ENCODE measurements at places on chromosomes 5 and 9. TPM values are rescaled to one million over a fixed set of nuclear protein-coding genes. Genes with fewer than 3 reads are reported as not detected.

GRCh38 chr5:94254214-94254613, 364.2 kb downstream of the KIAA0825 start:
- no peak for DNase-seq

GRCh38 chr9:6072453-6072852, 57.0 kb upstream of the RANBP6 start:
- DNase-seq: no peak

Gene OMD
- not detected for total RNA-seq

Gene IFNK
- not detected for total RNA-seq

DNA sequence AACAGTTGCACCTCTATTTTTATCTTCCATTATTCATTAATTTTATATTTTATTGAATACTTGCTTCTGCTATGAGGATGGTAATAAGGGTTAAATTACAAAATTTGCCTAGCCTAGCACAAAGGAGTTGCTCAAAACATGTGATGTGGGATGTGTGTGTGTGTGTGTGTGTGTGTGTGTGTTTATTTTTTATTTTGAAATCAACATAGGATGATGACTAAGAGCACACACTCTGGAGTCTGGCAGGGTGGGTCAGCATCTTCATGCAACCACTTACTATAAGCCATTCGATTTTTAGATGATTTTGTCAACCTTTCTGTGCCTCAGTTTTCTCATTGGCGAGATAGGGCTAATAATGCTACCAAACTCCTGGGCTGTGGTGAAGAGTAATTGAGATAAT, 57.7 kb upstream of the MAMDC2 start:
- DNase-seq: no peak

- no peak for DNase-seq
Observed at GRCh38 chr5:56511326-56511841, 278.3 kb upstream of the ANKRD55 start.

Gene TAF11L9
- not detected for total RNA-seq

GRCh38 chr5:128466980-128467379, 71.1 kb downstream of the FBN2 start:
- DNase-seq: no peak

- no peak for DNase-seq
Observed at GRCh38 chr9:133396952-133397351, 20.8 kb downstream of the STKLD1 start.

DNA sequence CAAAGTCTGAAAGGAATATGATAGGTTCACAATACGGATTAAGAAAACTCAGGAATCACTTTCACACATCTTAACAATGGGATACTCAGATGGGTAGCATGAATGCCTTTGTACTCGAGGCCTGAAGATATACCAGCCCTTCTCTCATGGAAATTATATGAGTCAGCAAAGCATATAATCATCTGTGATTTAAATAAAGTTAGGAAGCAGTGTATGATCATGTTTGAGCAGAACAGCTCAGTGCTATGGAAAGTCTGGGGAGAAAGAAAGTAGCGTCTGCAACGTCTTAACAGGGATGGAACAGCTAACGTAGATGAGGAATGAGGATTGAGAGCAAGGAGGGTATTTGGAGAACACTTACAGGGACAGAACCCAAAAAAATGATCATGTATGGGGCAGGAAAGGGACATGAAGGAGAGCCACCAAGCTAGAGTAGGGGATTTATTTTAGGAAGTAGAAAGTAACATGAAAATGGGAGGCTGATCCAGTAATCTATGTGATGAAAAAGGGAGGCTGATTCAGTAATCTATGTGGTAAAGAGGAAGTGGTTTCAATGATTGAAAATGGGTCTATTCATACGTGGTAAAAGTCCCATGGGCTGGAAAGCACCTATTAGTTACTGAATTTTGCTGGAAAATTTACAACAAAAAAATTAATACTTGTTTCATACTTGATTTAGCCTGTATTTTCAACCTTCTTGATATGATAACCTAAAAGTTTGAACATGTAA, 85.9 kb downstream of the GNA14 start:
- DNase-seq: no peak

- no peak for DNase-seq
Observed at GRCh38 chr5:97494465-97494864, 311.4 kb upstream of the RIOK2 start.

- no peak for DNase-seq
Observed at GRCh38 chr9:127050152-127050551, 72.3 kb downstream of the ANGPTL2 start.

- no peak for DNase-seq
Observed at GRCh38 chr9:114012126-114012525, 66.0 kb downstream of the AMBP start.

Gene KIF24
- 2.2 TPM for total RNA-seq

Gene CCDC152
- 11.6 TPM for total RNA-seq

Gene RORB
- not detected for total RNA-seq

Gene NR6A1
- total RNA-seq: 3.5 TPM

DNA sequence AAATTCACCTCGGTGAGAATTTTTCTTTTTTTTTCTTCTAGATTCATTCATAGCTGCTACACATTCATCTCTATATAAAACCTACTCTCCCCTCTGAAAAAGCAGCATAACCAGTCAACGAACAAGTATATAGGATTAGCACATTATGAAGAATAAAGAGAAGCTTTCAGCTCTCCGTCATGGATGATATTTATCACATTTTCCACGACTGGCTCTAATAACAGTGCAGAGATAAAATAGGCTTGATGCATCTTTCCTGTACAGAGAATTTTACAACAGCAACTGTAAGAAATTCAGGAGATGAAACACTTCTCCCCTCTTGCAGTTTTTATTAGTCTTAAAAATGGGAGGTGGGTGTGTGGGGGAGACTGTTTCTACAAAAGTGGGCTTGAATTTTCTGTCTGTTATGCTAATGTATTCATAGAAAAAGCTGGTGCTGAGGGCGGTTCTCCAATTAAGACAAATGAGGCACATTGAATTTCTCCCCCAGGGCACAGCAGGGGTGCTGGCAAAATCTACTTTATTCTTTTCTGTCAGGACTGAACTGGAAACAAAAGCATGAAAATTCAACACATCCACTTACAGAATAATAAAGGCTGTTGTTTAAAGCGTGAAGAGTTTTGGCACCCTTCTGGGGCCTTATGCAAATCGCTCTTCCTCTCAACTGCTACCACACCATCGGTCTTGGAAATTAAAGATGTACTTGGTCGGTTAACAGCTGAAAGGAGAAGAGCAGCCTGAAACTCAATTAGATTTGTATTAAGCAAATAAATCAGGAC, 233.9 kb upstream of the ZNF608 start:
- no peak for DNase-seq

DNA sequence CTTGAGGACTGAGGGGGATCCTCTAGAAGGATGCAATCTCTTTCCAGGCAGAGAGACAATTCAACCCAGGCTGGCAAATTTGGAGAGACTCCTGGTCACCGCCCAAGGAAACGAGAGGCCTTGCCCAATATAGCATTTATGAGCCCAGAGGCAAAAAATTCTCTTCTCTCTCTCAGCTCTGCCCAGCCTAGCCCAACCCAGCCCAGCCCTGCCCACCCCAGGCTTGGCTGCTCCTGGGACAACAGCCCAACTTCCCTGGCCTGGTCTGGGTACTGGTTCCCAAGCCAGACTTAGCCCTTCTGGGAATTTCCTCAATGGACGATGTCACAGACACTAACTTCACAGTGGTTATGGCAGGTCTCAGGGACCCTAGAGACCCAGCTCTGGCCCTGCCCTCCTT, 116.5 kb downstream of the PSD2 start:
- DNase-seq: no peak

Gene SHISAL2B
- total RNA-seq: not detected

Gene ETF1
- 270 TPM for total RNA-seq

Measured in activated T-cell treated with anti-CD3 and anti-CD28 coated beads, Interleukin-2, amount 50 U/mL, for 4 hours (primary cell).